ENCODE measurements at places on chromosomes 12 and 14.

DNA sequence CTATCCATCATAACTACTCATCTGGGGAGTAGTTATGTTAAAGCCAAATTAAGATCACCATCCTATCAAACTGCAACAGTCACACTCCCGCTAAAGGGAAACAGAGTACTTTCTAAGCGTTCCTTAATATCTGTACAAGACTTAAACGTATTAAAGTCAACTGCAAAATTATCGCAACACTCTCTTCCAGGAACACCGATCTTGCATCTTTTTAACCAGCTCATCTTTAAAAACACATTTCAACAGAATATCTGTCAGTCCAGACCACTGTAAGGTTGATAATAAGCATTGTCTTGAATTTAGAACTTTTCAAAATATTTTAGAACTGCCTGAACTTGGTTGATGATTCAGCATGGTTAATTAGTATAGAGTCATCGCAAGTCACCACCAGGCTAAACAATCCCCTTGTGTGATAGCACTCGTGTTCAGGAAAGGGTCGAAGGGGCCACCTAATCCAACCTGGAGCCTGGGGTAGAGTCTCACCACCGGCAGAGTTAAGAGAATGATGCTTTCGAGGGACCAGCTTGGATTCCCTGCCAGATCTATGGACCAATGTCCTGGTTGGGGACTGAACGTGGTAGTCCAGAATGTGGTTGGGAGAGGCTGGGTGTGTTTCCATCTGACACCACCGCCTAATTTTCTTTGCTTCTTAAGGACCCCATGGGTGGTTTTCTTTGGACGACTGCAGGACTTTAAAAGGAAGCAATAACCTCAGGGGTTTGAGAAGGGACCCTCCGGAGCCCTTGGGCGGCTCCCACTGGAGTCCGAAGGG, 890 bp downstream of the SPTLC2 start:
- DNase-seq: no peak

GRCh38 chr14:29710015-29710414, 217.6 kb downstream of the PRKD1 start:
- DNase-seq: peak; percentile 15

GRCh38 chr12:113473942-113474341, 2.3 kb upstream of the LHX5 start:
- DNase-seq: no peak

DNA sequence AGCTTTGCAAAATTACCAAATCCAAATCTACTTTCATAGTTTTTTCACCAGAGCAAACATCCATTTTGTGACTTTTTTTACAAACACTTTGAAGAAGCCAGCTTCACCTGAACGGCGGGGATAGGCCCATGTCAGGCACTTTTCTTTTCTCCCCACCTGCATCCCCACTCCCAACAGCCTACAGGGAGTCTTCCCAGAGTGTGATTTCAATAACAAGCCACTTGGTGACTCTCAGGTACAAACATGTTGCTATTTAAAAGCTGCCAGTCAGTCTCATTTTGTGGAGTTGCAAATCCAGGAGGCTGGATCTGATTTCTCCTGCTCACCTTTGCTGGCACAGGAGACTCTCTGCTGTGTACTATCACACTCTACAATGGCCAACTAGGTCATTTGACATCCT, 285.5 kb downstream of the KCNH5 start:
- no peak for DNase-seq

DNA sequence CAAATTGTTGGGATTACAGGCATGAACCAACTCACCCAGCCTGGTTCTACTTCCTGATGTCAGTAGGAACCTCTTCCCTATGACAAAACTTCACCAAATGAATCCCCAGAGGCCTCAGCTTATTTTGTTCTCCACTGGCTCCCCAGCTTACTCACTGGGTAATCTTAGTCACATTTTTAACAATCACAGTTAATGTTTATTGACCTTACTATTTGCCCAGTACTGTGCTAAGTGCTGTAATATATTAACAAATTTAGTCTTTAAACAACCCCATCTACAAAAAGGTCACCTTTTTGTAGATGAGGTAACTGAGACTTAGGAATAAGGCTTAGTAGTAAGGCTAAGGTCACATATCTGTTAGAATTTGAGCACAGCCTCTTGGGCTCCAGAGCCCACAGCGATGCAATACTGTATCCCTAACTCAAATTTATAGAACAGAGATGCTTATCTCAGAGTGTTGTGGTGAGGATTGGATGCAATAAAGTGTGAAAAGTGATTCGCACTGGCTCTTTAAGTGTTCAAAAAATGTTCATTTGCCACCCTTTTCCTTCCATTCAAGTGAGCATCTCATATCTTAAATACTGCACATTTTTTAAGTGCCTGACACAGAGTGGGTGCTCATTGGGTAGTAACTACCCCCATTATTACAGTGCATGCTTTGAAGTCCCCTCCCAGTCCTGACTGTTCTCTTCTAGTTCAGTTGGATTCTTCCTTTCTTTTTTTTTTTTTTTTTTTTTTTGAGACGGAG, 146.4 kb upstream of the ARHGAP5 start:
- DNase-seq: peak; percentile 78

GRCh38 chr14:25620515-25620914, 570.6 kb upstream of the STXBP6 start:
- DNase-seq: no peak

DNA sequence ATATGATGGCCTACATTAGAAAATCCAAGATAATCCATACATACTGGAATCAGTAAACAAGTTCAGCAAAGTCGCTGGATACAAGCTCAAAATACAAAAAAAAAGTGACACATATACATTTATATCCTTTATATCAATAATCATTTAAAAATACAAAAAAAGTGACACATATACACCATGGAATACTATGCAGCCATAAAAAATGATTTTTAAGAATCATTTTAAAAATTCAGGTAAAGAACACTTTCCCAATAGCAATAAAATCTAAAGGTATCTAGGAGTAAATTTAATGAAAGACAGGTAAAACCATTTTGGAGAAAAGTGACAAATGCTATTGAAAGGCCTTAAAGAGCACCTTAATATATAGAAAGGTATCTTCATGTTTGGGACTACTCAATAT, 111.9 kb downstream of the NTN4 start:
- DNase-seq: no peak

GRCh38 chr12:105738051-105738450, 400.7 kb downstream of the NUAK1 start:
- no peak for DNase-seq

DNA sequence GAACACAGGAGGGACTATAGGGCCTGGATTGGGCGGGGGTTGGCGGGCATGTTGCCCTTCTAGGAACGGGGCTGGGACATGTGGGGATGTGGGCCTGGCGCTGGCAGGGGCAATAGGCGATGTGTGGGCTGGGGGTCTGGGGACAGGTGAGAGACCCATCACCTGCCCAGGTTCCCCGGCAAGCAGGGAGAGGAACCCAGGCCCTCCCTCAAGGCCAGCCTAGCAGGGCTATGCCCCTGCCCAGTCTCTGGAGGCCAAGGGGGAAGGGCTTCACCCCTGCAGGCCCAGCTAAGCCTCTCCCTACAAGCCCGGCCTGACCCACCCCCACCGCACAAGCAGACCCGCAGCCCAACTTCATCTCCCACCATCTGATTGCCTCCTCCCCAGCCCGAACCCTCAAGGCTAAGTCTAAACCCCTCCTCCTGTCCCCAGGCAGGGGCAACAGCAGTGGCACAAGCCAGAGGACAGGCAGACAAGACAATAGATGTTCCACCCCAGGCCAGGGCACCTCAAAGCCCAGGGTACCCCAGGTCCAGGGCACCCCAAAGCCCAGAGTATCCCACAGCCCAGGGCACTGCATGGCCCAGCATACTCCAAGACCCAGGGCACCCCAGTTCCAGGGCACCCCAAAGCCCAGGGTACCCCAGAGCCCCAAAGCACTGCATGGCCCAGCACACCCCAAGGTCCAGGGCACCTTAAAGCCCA, 6.5 kb downstream of the JAG2 start:
- DNase-seq: no peak

- DNase-seq: no peak
These were observed 45.0 kb downstream of the SH2B3 start for GRCh38 chr12:111450676-111451075.

DNA sequence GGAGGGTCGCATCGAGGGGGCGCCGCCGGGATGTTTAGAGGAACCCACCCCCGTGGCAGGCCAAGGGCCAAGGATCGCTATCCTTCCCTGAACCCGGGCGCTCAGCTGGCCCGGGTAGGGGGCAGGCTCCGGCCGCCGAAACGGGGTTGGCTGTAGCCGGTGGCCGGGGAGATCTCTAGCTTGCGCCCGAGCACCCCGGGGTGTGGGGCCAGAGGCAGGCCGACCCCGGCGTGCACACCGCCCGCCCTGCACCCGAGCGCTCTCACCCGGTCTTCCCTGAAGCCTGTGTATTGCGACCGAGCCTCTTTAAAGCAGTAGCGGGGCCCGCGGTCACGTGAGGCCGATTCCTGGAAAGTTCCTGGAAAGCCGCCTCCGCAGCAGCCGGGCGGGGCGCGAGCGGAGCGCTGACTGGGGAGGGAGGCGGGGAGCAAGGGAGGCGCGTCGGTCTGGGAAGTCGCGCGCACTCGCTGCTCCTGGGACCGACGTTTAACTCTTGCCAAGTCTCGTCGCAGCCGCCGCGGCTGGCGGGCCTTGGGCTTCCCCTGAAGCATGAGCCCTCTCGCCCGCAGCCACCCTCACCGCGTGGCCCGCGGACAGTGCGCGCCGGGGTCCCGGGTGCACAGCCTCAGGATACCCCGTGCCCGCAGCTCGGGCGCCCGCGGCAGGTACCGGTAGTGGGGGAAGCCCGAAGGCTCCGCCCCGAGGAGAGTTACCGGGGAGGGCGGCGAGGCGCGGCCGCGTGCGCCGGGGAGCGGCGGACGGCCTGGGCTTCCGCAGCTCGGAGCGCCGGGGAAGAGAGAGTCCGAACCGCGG, 1.7 kb upstream of the SOCS2 start:
- DNase-seq: peak; percentile 79

DNA sequence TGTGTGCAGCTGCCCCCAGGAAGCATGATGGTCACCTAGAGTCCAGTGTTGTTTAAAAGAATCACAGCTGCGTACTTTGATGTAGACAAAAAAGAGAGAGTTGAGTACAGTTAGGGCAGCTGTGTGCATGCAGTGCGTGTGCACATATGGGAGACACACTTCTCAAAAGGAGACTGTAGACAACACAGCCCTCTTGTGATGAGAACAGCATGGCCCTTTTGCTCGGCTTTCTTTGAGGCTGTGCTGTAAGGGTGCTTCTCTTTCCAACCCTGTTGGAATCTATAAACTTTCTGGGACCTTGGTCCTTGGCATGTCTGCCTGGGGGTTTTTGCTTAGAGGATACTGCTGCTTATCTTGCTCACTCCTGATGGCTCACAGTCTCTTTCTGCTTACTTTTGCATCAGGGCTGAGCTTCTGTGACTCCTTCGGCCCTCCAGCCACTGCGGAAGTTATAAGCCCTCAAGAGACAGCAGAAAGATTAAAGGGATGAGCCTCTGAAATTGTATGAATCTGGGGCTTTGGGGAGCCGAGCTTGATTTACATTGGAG, 102.9 kb downstream of the DYRK2 start:
- no peak for DNase-seq
